Activated CD8-positive, alpha-beta memory T cell treated with anti-CD3 and anti-CD28 coated beads for 1 hour (primary cell): ENCODE measurements at places on chromosomes 5 and 9.

GRCh38 chr9:136835932-136836904 lies 6.1 kb upstream of the AJM1 start:
- no peak for DNase-seq

- DNase-seq = no peak
These were observed 191.8 kb downstream of the PRR16 start for GRCh38 chr5:120655828-120656435.

DNA sequence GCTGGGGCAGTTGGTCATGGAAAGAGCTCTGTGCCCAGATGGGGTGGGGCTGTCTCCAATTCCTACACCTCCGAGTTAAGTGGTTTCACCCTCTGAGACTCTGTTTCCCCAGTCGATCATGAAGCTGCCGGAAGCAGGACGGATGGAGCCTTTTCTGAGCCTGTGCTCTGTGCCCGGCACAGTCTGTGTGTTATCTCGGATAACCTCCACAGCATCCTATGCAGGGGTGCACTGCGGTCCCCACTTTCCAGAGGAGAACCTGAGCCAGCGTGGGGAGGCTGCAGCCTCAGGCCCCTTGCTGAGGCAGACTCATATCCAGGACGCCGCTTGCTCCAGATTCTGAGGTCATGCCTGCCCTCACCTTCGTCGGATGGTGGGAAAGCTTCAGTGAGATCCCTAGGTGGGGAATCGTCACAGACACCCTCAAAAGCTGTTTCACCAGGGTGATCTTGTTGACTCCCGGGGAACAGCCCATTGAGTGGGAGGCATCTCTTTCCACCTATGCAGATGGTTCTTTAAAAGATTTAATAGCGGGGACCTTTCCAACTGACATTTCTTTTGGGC lies 6.9 kb upstream of the COL5A1 start:
- DNase-seq = no peak

- DNase-seq = no peak
These were observed 31.9 kb downstream of the ANKRD33B start for GRCh38 chr5:10595672-10596309.
